ENCODE measurements at places on chromosomes 7 and 10.
A peak's percentile ranks its signal among the peaks of the same experiment; 100 is the strongest.

GRCh38 chr7:136039577-136040345, 62.6 kb upstream of the MTPN start:
- peak; percentile 47 for DNase-seq

- DNase-seq = no peak
Measured at GRCh38 chr10:91779011-91779605, 19.1 kb upstream of the TNKS2 start.

- no peak for DNase-seq
Measured at GRCh38 chr7:42984137-42984536, 52.0 kb downstream of the MRPL32 start.

- DNase-seq = no peak
Measured at GRCh38 chr7:85705076-85705475, 518.2 kb upstream of the SEMA3D start.

DNA sequence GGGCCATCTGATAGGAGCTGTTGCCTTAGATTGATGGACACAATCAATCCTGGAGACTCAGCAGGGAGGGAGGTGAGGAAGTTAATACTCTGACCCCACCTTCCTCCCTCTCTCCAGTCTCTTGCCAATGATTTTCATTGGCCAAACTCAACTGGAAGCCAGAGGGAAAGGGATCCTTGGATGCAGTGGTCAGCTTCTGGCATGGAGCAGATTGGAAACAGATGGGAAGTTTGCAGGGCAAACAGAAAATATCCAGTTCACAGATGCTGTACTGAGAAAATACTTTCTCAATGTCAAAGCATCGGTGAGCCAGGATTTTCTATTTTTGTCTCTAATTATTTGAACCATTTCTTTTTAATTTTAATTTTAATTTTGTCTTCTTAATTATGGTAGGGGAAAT, 170.8 kb downstream of the BBS9 start:
- DNase-seq = no peak

- no peak for DNase-seq
Measured at GRCh38 chr10:8392216-8392615, 337.7 kb downstream of the GATA3 start.

GRCh38 chr7:146713934-146714333, 597.3 kb downstream of the CNTNAP2 start:
- DNase-seq = no peak
